ENCODE measurements at places on chromosomes 6 and 20. TPM values are rescaled to one million over a fixed set of nuclear protein-coding genes. Genes with fewer than 3 reads are reported as not detected.

TFAP2C gene
- total RNA-seq: under 0.01 TPM

CTAGE9 gene
- not detected for total RNA-seq

PARD6B gene
- 21.0 TPM for total RNA-seq

PET117 gene
- total RNA-seq: 11.3 TPM

MED20 gene
- total RNA-seq: 13.6 TPM

JPH2 gene
- 0.46 TPM for total RNA-seq
